ENCODE measurements at places on chromosomes 6 and 20. TPM values are rescaled to one million over a fixed set of nuclear protein-coding genes. Genes with fewer than 3 reads are reported as not detected.

Gene POLR1C
- polyA plus RNA-seq: 15.5 TPM

DNA sequence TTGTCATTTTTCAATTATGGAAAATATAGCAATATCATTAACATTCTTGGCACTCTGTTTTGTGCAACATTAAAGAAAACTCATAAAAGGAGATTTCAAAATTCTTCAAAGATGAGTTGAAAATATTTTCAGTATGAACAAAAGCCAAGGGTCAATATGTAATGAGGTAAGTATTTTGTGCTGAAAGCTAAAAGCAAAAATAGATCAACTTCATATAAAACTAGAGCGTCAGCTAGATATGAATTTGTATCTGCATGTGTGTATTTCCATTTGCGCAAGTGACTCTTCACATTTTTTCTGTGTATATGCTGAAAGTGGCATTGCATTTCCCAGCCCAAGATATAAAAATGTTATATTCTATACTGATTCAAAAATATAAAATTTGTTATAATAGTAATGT, 492.1 kb upstream of the EYS start:
- no peak for DNase-seq

Gene CYB5R4
- 73.0 TPM for polyA plus RNA-seq

Gene MATN4
- polyA plus RNA-seq: not detected

Gene DNMT3B
- polyA plus RNA-seq: 0.13 TPM

Gene C20orf144
- polyA plus RNA-seq: not detected

Gene ANKRD66
- not detected for polyA plus RNA-seq

Gene PSORS1C2
- not detected for polyA plus RNA-seq

Data from naive B cell (primary cell).